ENCODE measurements at places on chromosomes 1 and 21. TPM values are rescaled to one million over a fixed set of nuclear protein-coding genes. Genes with fewer than 3 reads are reported as not detected.

PPM1J gene
- not detected for total RNA-seq

KANK4 gene
- total RNA-seq = 0.17 TPM

HMCN1 gene
- total RNA-seq = 13.4 TPM

ATPAF1 gene
- 92.5 TPM for total RNA-seq

CLCA4 gene
- 0.65 TPM for total RNA-seq

RPS6KC1 gene
- total RNA-seq = 23.5 TPM

RUNX1 gene
- total RNA-seq = 20.9 TPM

PLD5 gene
- total RNA-seq = not detected

YBEY gene
- 19.2 TPM for total RNA-seq

KIF26B gene
- total RNA-seq = under 0.01 TPM

FCRL6 gene
- total RNA-seq = not detected

TNFRSF18 gene
- total RNA-seq = 0.44 TPM

NTNG1 gene
- total RNA-seq = 0.51 TPM

PRAMEF8 gene
- not detected for total RNA-seq

APH1A gene
- total RNA-seq = 71.6 TPM

NBPF4 gene
- not detected for total RNA-seq

PLEKHN1 gene
- not detected for total RNA-seq

C1orf226 gene
- total RNA-seq = 1.1 TPM

NPHS2 gene
- total RNA-seq = not detected

CDA gene
- 0.68 TPM for total RNA-seq

NHLH1 gene
- 0.17 TPM for total RNA-seq

PNRC2 gene
- total RNA-seq = 90.0 TPM

RIMKLA gene
- total RNA-seq = 0.17 TPM

UBE2U gene
- total RNA-seq = not detected

MAP3K7CL gene
- 6.6 TPM for total RNA-seq

SLC45A3 gene
- total RNA-seq = 0.66 TPM

DTL gene
- total RNA-seq = 0.33 TPM

FGR gene
- total RNA-seq = 55.1 TPM

TPTE gene
- not detected for total RNA-seq

TRAF3IP3 gene
- total RNA-seq = 10.7 TPM

RPE65 gene
- not detected for total RNA-seq

GNAI3 gene
- 7.5 TPM for total RNA-seq

CAPN8 gene
- total RNA-seq = not detected

PLEKHA6 gene
- total RNA-seq = 1.5 TPM

GNAT2 gene
- not detected for total RNA-seq

S100A11 gene
- 116 TPM for total RNA-seq

CLDN17 gene
- total RNA-seq = not detected

SPRR2E gene
- not detected for total RNA-seq

CSRP1 gene
- 125 TPM for total RNA-seq

CA6 gene
- not detected for total RNA-seq

TGFB2 gene
- total RNA-seq = 6.8 TPM

ZNF326 gene
- 22.7 TPM for total RNA-seq

All from subcutaneous adipose tissue (tissue), 4 donors.